Stimulated activated CD4-positive, alpha-beta T cell treated with anti-CD3 and anti-CD28 coated beads, Interleukin-12 subunit alpha, Interleukin-12 subunit beta, amount 100 ng/mL, for 24 hours (primary cell): ENCODE measurements at places on chromosomes 4 and X.

DNA sequence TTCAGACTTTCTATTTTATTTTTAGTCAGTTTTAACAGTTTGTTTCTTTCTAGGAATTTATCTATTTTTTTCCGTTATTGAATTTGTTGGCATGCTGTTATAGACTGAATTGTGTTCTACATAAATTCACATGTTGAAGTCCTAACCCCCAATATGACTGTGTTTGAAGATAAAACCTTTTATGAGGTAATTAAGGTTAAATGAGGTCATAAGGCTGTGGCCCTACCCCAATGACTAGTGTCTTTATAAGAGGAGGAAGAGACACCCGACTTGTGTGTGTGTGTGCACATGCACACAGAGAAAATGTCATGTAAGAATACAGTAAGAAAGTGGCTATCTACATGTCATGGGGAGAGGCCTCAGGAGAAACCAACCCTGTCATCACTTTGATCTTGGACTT is 146.3 kb downstream of the BRWD3 start:
- DNase-seq: no peak

DNA sequence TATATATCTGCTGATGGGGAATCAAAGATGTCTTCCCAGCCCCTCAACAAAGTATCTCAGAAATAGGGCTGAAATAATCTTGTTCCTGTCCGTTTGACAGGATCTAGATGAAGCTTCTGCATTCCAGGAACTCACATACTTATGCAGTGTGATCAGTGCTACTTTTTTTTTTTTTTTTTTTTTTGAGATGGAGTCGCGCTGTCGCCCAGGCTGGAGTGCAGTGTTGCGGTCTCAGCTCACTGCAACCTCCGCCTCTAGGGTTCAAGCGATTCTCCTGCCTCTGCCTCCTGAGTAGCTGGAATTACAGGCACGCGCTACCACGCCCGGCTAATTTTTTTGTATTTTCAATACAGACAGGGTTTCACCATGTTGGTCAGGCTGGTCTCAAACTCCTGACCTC is 36.4 kb downstream of the DHX15 start:
- no peak for DNase-seq

DNA sequence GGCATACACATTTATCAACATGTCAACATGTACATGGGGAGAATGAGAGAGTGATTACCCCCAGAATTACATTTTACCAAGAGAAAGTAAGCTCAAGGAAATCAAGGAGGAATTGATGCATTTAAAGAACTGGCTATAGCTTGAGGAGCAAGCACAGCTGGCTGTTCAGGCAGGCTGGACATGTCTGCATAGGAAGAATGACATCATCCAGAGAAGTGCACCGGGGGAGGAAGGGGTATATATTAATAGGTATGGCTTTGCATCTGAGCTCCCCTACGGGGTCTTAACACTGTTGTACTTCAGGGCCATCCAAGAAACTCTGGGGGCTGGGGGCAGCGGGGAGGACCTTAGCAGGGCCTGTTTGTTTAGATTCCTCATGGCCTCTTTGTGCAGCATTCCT is 222.4 kb upstream of the VCX start:
- no peak for DNase-seq

DNA sequence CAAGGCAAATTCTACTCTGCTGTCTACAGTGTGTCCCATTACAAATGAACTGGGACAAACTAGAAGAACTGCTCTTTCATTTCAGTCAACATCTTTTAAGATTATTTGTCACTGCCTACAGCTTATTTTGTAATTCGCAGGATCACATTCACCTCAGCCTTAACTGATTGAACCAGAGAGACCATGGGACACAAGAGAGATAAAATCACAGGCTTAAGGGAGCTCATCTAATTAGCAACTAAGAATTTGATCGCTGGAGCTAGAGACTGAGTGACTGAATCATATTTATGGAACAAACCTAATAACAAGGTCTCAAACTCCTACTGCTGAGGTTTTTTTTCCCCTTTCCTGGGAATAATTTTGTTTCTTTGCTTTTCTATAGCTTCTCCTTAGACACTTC is 898.2 kb downstream of the PCDH18 start:
- DNase-seq: no peak

DNA sequence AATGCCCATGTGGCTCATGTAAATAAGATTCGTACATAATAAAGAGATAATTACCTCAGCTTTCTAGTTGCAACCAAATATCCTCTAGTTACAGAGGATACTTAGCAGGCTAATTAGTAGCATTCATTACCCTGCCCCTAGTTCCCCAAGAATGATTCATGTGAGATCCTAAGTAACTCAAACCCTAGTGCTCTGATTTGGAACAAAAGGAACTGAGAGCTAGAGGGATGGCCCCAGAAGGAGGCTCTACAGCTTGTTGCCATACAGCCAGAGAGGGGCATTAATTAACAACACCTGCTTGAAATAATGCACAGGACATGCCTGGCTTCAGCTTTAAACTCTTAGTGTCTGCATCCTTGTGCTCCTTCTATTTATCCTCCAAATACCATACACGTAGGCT is 32.6 kb upstream of the CBR4 start:
- no peak for DNase-seq

DNA sequence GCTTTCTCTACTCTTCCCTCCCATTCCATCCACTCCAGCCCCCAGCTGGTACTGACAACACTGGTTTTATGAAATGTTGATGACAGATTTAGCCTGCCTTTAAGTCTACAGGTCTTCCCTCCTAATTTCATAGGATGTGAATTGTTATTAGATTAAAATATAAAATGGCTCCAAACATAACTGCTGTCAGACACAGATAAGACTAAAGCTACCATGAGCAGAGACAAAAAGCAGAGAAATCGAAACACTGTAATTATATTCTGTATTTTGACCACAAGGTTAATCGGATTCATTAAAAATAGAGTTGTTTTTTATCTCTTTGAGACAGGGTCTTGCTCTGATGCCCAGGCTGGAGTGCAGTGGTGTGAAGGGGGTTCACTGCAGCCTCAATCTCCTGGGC is 28.3 kb downstream of the SEC24D start:
- no peak for DNase-seq

DNA sequence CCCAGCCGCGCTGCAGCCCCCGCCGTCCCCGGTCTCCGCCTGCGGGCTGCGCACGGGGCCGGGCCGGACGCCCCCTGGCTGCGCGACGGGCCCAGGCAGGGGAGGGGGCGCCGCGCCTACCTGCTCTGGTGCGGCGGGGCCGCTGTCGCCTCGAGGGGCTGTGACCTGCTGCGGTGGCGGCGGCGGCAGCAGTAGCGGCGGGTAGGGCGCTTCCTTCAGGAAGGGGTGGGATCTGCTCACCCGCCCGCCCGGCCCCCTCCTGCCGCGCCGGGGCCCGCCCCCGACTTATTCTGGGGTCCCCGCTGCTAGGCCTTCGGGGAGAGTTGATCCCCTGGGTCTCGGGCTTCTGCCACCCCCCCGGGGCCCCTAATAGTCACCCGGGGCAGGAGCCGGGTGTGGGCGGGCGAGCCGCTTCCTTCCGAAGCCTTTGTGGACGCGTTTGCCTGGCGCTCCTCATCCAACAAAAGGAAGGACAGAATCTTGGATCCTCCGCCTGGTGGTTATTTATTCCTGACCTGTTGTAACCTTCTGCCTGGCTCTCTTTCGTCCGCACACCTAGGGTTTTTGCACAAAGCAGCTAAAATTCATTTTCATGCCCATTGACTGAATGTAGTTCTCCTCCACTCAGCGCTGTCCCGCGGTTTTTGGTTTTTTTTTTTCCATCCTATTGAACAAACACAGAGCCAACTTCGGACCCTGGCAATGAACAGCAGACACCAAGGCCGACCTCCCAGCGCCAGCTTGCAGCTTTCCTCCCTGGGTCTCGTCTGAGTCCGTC is at the start of gene TMEM150C:
Gene TMEM150C (minus strand): TSS at position 203 of the 778 bp plus-strand sequence. CDS start 57,331 bp downstream, outside the sequence.
- DNase-seq: no peak

- DNase-seq: no peak
Measured at GRCh38 chr4:146654687-146655520, 16.2 kb downstream of the POU4F2 start.

DNA sequence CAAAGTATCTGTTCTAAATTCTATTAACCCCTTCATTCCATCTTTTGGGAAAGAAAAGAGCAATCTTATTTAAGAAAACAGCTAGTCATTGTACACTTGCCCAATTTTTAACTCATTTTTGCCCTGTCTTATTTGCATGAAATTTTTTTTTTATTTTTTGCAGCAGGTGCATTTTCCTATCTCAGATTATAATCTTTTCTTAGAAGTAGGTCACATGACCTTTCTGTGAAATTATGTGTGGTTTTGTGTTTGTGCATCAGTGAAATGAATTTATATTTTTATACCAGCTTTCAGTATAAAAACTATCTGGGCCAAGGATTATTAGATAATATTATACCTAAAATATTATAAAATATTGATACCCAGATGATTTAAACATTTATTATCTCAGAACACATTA is 145.6 kb downstream of the INPP4B start:
- no peak for DNase-seq

- no peak for DNase-seq
Measured at GRCh38 chr4:163048447-163048846, 118.2 kb downstream of the NAF1 start.

GRCh38 chr4:12579172-12579571 is 905.0 kb downstream of the RAB28 start:
- DNase-seq: no peak

DNA sequence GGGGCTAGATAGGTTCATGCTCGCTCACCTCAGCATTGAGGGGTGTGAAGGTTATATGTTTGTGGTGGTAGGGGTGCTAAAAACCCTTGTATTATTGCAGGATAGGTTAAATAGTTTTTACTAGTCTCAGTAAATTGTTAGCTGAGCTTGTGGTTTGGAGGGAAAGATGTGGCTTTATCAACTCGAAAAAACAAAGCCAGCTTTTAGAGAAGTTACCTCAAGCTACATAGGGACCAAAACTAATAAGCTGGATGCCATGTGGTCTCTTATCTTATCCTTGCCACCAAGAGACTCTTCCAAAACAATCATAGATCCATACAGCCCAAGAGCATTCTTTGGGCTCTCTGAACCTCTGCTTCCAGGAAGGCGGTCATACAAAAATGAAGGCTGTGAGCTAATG is 29.2 kb downstream of the MSN start:
- no peak for DNase-seq

DNA sequence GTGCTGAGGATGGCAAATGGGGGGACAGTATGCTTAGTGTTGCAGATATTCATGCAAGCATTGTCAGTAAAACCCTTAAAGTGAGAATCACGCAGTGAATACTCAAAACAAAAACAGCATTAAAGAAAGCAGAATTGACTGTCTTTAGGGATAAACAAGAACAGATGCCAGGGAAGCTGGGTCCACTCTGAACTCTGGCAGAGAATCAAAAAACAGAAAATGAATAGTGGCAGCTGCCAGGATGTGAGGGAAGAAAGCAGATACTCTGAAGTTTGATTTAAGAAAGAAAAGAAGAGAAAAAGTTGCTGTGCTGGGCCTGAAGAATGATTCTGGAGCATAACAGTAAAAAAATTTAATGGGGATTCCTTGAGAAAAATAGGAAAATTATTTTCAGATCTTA is 131.5 kb downstream of the GABRA2 start:
- no peak for DNase-seq

DNA sequence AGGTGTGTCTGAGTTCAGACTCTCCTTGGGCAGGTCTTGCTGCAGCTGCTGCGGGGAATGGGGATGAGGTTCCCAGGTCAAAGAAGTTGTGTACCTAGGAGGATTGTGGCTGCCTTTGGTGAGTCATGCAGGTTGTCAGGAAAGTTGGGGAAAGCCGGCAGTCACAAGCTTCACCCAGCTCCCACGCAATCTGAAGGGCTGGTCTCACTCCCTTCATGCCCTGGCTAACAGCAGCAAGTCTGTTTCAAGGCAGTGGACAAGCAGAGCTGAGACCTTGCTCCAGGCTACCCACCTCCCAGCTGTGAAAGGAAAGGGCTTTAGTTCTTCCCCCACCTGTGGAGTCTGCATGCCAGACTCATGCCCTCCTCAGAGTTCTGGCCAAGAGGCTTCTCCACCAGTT is 287.2 kb downstream of the DTHD1 start:
- no peak for DNase-seq

GRCh38 chr4:181950372-181951127 is 292.7 kb upstream of the TENM3 start:
- DNase-seq: no peak

DNA sequence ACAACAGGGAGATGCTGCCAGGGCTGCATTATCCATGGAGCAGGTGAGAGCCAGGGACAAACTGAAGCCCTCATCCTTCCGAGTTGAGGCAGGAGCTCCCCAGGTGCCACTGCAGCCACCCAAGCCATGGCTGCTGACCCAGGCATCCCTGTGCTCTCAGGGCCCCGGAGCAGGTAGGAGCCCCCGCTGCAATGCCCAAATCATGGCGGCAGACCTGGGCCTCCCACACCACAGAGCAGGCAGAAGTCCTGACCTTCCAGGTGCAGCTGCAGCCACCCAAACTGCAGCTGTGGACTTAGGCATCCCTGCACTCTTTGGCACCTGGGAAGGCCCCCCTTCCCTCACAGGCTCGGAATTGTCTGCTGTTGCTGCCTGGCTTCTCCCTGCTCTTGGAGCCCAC is 443.6 kb downstream of the ARAP2 start:
- DNase-seq: no peak

- no peak for DNase-seq
Measured at GRCh38 chrX:46838486-46838870, 1.6 kb downstream of the RP2 start.

DNA sequence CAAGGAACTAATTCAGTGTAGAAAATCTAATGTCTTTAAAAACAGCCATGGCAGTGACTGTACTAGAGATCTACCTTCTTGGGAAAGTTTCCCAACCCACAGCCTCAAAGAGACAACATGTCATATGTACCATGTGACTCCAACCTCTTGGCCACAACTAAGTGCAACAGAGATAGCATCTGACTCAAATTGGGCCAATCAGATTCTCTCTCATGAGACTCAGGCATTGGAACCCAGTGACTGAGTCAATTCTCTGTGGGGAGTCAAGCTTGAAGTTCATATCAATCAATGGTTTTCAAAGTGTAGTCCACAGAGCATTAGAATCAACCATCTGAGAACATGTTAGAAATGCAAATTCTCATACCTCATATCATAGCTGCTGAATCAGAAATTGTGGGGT is 123.3 kb downstream of the MBNL3 start:
- no peak for DNase-seq

GRCh38 chrX:1244164-1245076 is 24.2 kb upstream of the CSF2RA start:
- no peak for DNase-seq

DNA sequence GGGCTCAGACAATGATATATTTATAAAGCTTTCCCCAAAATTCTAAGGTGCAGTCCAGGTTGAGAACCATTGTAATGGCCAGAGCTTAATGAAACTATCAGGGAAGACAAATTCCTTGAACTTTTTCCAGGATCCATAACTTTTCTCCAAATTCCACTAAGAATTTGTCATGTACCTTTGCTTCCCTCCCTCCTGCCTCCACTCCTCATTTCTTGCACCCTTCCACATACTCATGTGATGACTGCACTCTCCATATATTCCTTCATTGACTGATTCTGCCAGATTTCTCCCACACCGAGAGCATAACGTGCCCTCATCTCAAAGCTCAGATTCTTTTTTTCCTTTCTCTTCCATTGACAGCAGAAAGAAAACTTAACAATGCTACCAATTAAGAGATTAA is 20.9 kb upstream of the AMELX start:
- no peak for DNase-seq
